Glutamatergic neuron (in vitro differentiated cells): ENCODE measurements at places on chromosomes 6 and 20.

DNA sequence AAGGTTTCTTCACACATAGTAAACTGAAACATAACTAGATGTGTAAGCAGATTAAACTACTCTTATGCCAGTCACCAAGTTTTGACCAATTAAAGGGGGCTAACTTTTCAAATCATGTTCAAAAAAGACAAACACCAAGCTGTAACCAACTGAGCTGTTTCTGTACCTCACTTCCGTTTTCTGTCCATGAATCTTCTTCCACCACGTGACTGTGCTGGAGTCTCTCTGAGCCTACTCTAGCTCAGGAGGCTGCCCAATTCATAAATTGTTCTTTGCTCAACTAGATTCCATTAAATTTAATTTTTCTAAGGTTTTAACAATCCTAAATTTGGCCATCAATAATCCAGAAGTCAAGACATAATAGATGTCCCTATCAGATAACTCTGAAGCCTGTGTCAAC is 229.4 kb downstream of the FNDC1 start:
- DNase-seq: no peak
- H3K27me3 ChIP-seq: peaks cover 4% of the 10 kb centered on the region
- no peak overlapping the region for H3K27ac ChIP-seq
- H3K4me3 ChIP-seq: no peak overlapping the region
- H3K4me1 ChIP-seq: no peaks in the 10 kb centered on the region
- no peaks in the 10 kb centered on the region for H3K36me3 ChIP-seq

DNA sequence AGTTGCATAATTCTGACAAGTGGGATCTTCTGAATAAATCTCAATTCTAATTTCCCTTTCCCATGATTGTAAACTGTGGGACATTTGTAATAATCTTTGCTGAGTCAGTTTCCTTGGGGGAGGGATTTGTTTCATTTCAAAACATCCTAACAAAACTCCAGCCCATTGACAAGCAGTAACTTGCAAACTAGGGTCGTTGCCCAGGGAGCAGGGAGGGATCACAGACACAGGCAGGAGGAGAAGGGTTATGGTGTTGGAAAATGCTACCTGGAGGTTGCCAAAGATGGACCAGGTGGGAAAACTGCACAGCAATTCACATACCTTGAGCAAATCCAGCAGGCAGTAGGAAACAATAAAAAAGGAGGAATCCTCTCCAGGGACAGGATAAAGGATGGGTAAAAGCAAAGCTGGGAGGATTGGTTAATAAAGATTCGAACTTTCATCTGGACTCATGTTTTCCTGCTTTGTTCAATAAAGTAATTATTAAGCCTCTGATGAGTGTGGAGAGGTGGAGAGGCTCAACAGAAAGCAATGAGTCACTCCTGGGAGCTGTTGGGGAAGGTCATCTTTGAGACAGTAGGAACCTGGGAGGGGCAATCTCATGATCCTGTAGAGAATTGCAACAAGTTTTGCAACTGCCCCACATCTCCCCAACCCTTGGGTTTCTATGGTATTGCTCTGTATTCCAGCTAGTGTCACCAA is 87.3 kb upstream of the AKIRIN2 start:
- H3K27me3 ChIP-seq: no peaks in the 10 kb centered on the region
- H3K4me3 ChIP-seq: no peak overlapping the region
- no peak overlapping the region for H3K27ac ChIP-seq
- DNase-seq: no peak
- H3K4me1 ChIP-seq: no peaks in the 10 kb centered on the region

DNA sequence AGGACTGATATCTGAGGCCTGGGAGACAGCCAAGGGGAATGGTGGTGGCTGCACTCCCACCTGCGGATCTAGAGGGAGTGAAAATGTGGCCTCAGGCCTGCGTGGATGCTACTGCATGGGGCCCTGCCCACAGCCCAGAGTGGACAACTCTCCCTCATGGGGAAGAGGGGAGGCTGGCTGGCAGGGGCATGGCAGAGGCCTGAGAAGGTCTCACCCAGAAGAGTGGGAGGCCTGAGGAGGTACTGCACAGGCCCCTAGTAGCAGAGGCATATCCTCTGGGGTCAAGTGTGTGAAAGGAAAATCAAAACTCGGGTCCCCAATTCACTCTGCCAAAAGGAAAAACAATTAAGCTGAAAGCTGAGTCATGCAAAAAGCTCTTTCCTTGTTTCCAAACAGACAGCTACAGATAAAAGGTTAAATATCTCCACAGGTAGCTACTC is 158.2 kb downstream of the AKAP7 start:
- H3K27me3 ChIP-seq: peaks cover 2% of the 10 kb centered on the region
- H3K4me1 ChIP-seq: peaks cover 11% of the 10 kb centered on the region
- no peak overlapping the region for H3K27ac ChIP-seq
- H3K4me3 ChIP-seq: no peak overlapping the region
- DNase-seq: no peak
- no peaks in the 10 kb centered on the region for H3K36me3 ChIP-seq

GRCh38 chr6:70210462-70210861 is 92.4 kb downstream of the COL9A1 start:
- no peak overlapping the region for H3K4me3 ChIP-seq
- no peak for DNase-seq
- H3K27ac ChIP-seq: no peak overlapping the region
- H3K36me3 ChIP-seq: no peaks in the 10 kb centered on the region
- no peaks in the 10 kb centered on the region for H3K27me3 ChIP-seq
- H3K4me1 ChIP-seq: no peaks in the 10 kb centered on the region

GRCh38 chr20:38804682-38805501 is 605 bp upstream of the PPP1R16B start:
- peak overlapping the region; percentile 63 for H3K4me3 ChIP-seq
- H3K4me1 ChIP-seq: peaks cover 19% of the 10 kb centered on the region
- no peaks in the 10 kb centered on the region for H3K36me3 ChIP-seq
- H3K27ac ChIP-seq: peak overlapping the region; percentile 8
- peaks cover 2% of the 10 kb centered on the region for H3K27me3 ChIP-seq
- no peak for DNase-seq

DNA sequence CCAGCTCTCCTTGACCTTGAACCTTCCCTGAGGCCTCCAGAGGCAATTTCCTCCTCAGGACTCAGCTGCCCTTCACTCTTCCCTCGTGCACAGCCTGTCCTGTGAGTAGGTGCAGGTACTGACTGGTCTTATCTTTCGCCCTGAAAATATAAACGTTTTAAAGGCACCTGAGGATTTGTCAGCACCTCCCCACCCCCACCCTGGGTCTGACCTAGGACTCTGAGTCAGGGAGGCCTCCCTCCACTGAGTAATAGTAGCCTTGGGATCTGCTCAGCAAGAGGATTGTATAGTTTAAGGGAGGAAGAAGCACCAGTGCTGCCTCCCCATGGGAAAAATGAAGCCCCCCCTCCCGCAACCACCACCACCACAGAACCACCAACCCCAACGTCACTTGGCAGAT is 54.6 kb downstream of the PPARD start:
- H3K4me3 ChIP-seq: no peak overlapping the region
- H3K27me3 ChIP-seq: peaks cover 7% of the 10 kb centered on the region
- DNase-seq: no peak
- H3K4me1 ChIP-seq: peaks cover 6% of the 10 kb centered on the region
- H3K36me3 ChIP-seq: peaks cover 6% of the 10 kb centered on the region

GRCh38 chr6:107991772-107992550 is 34.0 kb upstream of the SEC63 start:
- peaks cover 15% of the 10 kb centered on the region for H3K4me1 ChIP-seq
- no peaks in the 10 kb centered on the region for H3K27me3 ChIP-seq
- no peak for DNase-seq
- peak overlapping the region; percentile 49 for H3K27ac ChIP-seq
- no peaks in the 10 kb centered on the region for H3K36me3 ChIP-seq
- H3K4me3 ChIP-seq: no peak overlapping the region

DNA sequence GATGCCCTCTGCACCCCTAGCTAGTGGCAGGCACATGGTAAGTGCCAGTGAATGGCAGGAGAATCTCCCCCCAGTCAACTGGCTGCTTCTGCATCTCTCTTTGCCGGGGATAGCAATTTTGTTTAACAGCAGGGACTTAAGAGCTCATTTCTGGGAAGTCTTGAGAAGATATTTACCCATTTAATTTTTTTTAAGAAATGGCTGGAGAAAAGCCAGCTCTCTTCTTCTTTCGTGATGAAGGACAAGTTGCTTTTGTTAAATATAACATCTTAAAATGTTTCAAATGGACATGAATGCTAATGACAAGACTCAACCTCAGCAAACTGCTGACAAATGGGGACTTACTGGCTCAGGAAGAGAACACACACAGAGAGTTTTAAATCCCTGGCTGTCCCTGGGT is 55.0 kb upstream of the IYD start:
- H3K4me1 ChIP-seq: peaks cover 9% of the 10 kb centered on the region
- H3K4me3 ChIP-seq: no peak overlapping the region
- peaks cover 7% of the 10 kb centered on the region for H3K27me3 ChIP-seq
- peaks cover 8% of the 10 kb centered on the region for H3K36me3 ChIP-seq
- no peak overlapping the region for H3K27ac ChIP-seq

DNA sequence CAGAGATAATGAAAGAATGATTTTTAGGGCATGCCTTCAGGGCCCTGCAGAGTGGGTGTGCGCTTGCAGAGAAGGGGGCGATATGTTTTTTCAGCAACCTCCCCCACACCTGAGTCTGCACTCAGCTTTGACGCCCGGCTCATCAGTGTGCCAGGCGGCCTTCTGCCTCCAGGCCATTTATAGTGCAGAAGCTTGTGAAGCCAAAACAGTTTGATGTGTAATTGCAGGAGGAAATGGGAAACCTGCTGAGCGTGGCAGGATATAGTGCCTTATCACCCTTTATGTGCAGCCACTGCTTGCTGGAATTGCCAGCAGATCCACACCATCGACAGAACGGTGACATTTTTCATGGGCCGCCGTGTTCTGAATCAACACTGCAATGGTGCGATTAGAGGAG is 178.2 kb downstream of the CDH4 start:
- no peaks in the 10 kb centered on the region for H3K36me3 ChIP-seq
- H3K4me1 ChIP-seq: peaks cover 15% of the 10 kb centered on the region
- peaks cover 4% of the 10 kb centered on the region for H3K27me3 ChIP-seq
- H3K27ac ChIP-seq: no peak overlapping the region
- no peak overlapping the region for H3K4me3 ChIP-seq

DNA sequence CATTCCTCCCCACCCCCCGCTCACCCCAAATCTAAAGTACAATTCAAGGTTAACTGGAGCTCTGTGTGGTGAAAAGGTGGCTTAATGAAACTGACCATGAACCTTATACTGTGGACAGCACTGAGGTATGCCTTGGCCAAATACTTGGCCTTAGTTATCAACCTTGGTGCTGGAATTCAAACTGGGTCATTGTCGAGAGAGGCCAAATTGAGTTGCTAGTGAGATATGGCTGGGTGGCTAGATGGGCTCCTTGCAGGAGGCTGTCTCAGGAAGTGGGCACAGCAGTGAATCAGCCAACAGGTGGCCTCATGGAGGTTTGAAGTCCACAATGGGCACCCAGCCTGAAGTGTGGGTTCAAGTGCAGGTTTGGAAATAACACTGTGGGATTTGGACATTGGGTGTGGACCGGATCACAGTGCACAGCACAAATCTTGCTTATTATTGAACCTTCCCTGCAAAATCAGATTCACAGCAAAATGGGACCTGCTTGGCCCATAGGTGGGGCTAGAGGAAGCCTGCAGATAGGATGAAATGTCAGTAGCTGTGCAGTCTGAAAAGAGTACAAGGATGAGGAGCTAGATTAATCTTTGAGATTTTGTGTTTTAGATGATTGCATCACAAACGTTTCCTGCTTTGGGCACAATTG is 5.6 kb upstream of the BTBD3 start:
- H3K4me3 ChIP-seq: no peak overlapping the region
- no peak overlapping the region for H3K27ac ChIP-seq
- peaks cover 2% of the 10 kb centered on the region for H3K4me1 ChIP-seq
- DNase-seq: peak; percentile 31

DNA sequence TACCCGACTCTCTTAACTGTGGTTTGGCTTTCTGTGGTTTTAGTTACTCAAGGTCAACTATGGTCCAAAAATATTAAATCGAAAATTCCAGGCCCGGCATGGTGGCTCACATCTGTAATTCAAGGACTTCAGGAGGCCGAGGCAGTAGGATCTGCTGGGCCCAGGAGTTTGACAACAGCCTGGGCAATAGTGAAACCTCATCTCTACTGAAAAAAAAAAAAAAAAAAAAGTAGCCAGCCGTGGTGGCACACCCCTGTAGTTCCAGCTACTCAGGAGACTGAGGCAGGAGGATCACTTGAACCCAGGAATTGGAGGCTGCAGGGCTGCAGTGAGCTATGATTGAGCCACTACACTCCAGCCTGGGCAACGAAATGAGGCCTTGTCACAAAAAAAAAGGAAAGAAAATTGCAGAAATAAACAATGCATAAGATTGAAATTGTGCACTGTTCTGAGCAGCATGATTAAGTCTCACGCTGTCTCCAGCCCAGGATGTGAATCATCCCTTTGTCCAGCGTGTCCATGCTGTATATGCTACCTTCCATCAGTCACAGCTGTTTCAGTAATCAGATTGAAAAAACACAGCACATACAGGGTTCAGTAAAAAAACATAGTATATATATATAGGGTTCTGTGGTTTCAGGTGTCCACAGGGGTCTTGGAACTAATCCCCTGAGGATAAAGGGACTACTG is 40.7 kb downstream of the RGS17 start:
- no peaks in the 10 kb centered on the region for H3K36me3 ChIP-seq
- no peak overlapping the region for H3K27ac ChIP-seq
- H3K4me3 ChIP-seq: no peak overlapping the region
- no peaks in the 10 kb centered on the region for H3K27me3 ChIP-seq

- H3K4me3 ChIP-seq: no peak overlapping the region
- H3K4me1 ChIP-seq: peaks cover 3% of the 10 kb centered on the region
- DNase-seq: no peak
- no peak overlapping the region for H3K27ac ChIP-seq
- peaks cover 4% of the 10 kb centered on the region for H3K36me3 ChIP-seq
Observed at GRCh38 chr6:21262504-21262903, 331.0 kb upstream of the SOX4 start.

DNA sequence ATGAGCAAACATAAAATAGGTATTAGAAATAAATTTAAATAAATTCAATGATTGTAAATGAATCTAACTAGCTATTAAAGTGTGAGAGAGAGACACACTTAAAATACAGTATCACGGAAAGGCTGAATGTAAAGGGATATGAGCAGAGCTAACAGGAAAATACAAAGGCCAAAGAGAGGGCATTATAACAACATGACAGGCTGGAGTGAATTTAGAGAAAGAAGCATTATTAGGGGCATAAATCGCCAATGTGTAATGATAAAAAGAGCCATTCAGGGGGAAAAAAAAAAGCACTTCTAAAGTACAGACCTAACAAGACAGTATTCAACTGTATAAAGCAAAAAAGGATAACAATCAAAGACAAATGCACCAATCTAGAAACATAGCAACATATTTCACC is 28.1 kb downstream of the DACT2 start:
- DNase-seq: no peak
- no peak overlapping the region for H3K4me3 ChIP-seq
- H3K4me1 ChIP-seq: no peaks in the 10 kb centered on the region
- H3K27ac ChIP-seq: no peak overlapping the region
- no peaks in the 10 kb centered on the region for H3K27me3 ChIP-seq

DNA sequence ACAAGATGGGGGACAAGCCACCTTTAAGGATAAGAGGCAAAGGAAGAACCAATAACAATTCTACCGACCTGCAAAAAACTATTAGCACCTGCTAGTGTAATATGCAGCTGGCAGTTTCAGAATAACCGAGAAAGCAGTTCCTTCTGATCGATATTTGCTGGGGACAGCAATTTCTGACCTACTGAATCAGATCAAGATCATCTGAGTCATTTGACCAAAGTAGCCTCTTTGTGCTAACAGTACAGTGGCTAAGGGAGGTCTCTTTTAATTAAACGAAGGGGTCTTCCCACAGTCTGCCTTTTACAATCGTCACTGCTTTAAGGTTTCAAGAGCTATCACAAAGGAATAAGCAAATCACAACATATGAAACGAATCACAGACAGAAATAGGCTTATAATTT is 318.9 kb downstream of the BTBD9 start:
- H3K4me1 ChIP-seq: peaks cover 28% of the 10 kb centered on the region
- no peaks in the 10 kb centered on the region for H3K36me3 ChIP-seq
- no peak overlapping the region for H3K27ac ChIP-seq
